Nasal cavity respiratory epithelium epithelial cell of viscerocranial mucosa (primary cell): ENCODE measurements at places on chromosomes 2 and 18. TPM values are rescaled to one million over a fixed set of nuclear protein-coding genes. Genes with fewer than 3 reads are reported as not detected.

The GAREM2 gene
- total RNA-seq, result 0.34 and 0.50 TPM in 2 replicates

The RBM44 gene
- total RNA-seq, result 0.28 and 0.34 TPM in 2 replicates

The SMYD1 gene
- total RNA-seq, result not detected in 2 replicates

The IMPA2 gene
- 47.1 and 91.6 TPM in 2 replicates for total RNA-seq

The HRH4 gene
- total RNA-seq, result 0.21 and 0.34 TPM in 2 replicates

The LOXL3 gene
- 0.28 and 0.34 TPM in 2 replicates for total RNA-seq

The TTC31 gene
- 6.8 and 11.6 TPM in 2 replicates for total RNA-seq

The UBR3 gene
- total RNA-seq, result 29.4 and 44.8 TPM in 2 replicates

The AGAP1 gene
- total RNA-seq, result 19.5 and 30.0 TPM in 2 replicates

The CRYGD gene
- not detected in 2 replicates for total RNA-seq

The COL6A3 gene
- under 0.01 and 0.43 TPM in 2 replicates for total RNA-seq

The CCDC142 gene
- 9.9 and 12.7 TPM in 2 replicates for total RNA-seq

The MAP3K20 gene
- 44.9 and 81.7 TPM in 2 replicates for total RNA-seq

The CHRNA1 gene
- not detected in 2 replicates for total RNA-seq

The HOXD11 gene
- not detected in 2 replicates for total RNA-seq
